Stimulated activated CD4-positive, alpha-beta T cell treated with anti-CD3 and anti-CD28 coated beads, Interleukin-1b, Interleukin-23, amount 100 ng/mL, for 48 hours (primary cell): ENCODE measurements at places on chromosomes 2 and 18.

- no peak for DNase-seq
Measured at GRCh38 chr2:103123516-103123915, 361.7 kb downstream of the TMEM182 start.

DNA sequence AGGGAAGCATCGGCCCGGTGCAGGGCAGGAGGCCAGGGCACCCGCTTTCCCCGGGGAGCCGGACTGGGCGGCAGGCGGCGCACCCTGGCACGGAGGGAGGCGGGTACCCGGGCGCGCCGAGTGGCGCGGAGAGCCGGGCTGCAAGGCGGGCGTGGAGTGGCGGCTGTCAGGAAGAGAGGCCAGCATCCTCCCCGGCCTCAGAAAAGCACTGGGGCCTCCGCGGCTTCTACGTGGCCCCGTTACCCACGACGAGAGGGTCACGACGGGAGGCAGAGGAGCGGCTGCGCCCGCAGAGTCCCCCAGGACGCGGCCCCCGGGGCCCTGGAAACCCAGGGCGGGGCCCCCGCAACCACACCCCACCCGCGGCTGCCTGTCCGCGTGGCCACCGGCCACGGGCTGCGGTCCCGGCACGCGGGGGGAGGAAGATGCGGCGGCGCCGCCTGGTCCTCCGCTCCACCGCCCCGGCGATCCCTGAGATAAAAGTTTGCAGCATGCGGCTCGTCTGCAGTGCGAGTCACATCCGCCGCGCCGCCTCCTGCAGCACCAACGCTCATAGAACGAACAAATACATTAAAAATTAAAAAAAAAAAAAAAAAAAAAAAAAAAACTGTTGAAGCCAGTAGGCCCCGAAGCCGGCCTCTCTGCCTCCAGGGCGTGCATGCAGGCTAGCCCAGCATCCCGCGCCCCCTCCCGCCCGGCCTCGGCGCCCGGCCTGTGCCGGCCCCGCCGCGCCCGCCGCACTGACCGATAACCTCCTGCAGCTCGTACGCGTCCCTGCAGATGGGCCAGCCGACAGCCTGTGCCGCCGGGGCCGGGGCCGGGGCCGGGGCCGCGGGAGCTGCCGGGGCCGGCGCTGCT, 683 bp downstream of the STK39 start:
- DNase-seq = peak; percentile 79

DNA sequence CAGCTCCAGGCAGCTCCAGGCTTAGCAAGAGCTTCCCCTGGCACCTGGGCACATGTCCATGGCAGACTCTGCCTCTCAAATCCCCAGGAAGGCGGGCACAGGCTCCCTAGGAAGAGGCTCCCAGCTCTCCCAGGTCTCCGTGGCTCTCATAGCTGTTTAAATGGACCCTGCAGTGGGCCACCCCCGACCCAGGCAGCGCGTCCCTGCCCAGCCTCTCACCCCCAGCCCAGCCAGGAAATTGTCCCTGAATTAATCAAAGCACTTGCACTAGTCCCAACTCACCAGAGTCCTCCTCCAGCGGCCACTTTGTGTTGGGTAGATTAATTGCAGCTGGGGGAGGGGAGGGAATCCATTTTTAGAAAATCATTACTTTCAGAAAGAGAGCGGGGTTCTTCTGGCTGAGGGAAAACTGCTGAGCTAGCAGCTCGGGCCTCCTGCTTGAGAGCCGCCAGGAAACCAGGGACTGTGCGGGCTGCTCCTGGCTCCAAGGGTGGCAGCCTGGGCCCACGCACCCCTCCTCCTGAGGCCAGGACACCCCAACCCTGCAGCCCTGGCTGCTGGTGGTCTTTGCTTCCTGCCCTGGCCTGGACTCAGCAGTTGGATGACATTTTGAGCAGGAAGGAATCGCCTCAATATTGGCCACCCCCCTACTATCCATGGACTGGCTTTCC, 36.0 kb downstream of the SMAD7 start:
- DNase-seq = no peak

GRCh38 chr2:6780765-6781274, 84.9 kb downstream of the CMPK2 start:
- no peak for DNase-seq

GRCh38 chr2:75558786-75559679, 1.7 kb downstream of the EVA1A start:
- no peak for DNase-seq

GRCh38 chr2:211068108-211068780, 511.8 kb downstream of the CPS1 start:
- DNase-seq = no peak
